ENCODE measurements at places on chromosomes 2 and 18.

DNA sequence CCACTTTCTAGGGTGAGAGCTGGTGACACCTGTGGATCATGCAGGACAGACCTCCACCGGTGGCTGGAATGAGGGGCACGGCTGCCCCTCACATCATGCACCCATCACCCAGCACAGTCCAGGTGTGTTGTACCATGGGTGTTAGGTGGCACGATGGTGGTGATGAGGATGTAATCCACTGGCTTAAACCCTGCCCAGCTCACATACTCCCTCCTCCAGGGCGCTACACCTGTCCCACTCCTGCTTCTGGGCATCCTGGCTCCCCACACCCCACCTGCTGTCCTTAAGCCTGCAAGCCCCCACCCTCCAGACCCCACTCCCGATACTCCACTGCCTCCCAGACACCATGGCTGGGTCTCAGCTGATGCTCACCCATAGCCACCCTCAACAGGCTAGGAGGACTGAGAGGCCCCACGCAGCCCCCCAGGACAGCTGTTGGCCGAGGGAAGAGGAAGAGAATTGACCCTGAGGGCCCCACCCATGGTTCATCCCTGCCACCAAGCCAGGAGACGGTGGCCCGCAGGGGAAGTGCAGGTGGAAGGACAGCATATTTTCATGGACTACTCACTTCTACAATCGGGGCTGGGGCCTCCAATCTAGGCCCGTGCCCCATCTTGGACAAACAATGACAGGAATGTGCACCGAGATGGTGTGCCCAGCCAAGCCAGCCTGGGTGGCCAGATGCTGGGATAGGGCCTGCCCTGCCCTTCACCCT lies 34.3 kb downstream of the MAL start:
- no peak for DNase-seq

GRCh38 chr18:77144046-77144445 lies 11.5 kb upstream of the MBP start:
- DNase-seq = no peak

GRCh38 chr2:49271060-49271606 lies 116.8 kb upstream of the FSHR start:
- no peak for DNase-seq

- no peak for DNase-seq
Measured at GRCh38 chr2:189267925-189268579, 88.5 kb upstream of the COL5A2 start.

GRCh38 chr18:38009320-38009719 lies 443.7 kb upstream of the CELF4 start:
- DNase-seq = no peak

DNA sequence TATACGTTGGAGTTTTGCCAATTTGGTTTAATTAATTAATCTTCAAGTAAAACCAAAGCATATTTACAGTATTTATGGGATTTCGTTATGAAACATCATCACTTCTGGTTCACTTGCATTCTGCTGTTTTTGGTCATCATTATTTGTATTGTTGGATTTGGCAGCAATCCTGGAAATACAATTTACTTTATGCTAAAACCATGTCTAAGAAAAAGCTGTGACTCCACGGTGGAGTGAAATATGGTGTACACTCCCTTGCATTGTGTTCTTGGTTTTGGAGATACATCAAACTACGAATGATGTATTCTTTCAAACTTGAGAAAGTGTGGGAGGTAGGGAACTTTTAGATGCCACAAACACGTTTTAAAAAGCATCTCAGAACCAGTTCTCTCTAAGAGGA lies 106.4 kb downstream of the CTAGE1 start:
- no peak for DNase-seq

DNA sequence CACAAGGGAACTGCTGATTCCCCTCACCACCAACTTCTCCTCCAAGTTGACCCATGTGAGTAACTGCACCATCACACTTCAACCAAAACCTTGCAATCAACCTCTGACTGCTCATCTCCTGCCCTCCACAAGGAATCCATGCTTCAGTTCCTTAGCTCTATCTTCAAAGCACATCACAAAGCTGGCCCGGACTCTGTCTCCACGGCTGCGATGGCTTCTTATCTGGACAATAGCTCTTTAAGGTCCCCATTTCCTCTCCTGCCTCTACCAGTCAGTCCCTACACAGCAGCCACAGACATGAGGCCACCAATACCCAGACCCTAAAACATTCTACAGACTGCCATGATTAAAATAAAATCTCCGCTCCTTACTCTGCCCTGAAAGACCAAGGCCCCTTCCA lies 25.7 kb downstream of the MBOAT2 start:
- no peak for DNase-seq

- DNase-seq = no peak
Measured at GRCh38 chr2:66434679-66435548, at the start of gene MEIS1. MEIS1 (plus strand) TSS chr2:66435125; CDS start chr2:66435857, 732 bp downstream.

DNA sequence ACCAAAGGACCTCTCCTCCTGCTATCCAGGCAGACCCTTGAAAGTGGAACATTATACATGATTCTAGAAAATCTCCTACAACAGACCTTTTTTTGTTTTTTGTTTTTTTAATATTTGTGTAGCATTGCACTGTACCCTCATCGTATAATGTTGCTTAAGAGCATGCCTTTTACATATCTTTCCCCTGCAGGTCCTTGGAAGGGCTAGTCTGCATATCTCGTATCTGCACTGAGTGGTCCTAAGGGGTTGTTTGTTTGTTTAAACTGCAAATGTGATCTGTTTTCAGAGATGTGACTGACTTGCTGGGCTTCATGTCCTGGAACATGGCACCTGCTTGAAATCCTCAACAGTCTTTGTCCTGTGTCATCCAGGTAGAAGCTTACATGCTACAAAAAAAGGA lies 204.1 kb downstream of the FAM210A start:
- DNase-seq = no peak

GRCh38 chr2:84847326-84848050 lies 33.4 kb downstream of the TRABD2A start:
- no peak for DNase-seq

GRCh38 chr18:36274083-36274715 lies 23.3 kb upstream of the FHOD3 start:
- no peak for DNase-seq

DNA sequence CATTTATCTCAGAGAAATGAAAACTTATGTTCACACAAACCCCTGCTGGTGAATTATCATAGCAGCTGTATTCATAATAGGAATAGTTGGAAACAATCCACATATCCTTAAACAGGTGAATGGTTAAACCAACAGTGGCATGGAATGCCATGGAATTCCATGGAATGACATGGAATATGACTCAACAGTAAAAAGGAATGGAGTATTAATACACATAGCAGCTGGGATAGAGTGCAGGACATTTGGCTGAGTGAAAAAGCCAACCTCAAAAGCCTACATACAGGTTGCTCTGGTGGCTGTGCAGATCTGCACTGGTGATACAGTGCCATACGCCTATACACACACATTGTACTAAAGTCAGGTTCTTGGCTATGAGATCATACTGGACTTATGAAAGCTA lies 69.5 kb downstream of the FAM168B start:
- no peak for DNase-seq

- no peak for DNase-seq
Measured at GRCh38 chr2:128970332-128971116, 651.9 kb upstream of the HS6ST1 start.

GRCh38 chr18:63879709-63880108 lies 7.8 kb upstream of the SERPINB2 start:
- no peak for DNase-seq

DNA sequence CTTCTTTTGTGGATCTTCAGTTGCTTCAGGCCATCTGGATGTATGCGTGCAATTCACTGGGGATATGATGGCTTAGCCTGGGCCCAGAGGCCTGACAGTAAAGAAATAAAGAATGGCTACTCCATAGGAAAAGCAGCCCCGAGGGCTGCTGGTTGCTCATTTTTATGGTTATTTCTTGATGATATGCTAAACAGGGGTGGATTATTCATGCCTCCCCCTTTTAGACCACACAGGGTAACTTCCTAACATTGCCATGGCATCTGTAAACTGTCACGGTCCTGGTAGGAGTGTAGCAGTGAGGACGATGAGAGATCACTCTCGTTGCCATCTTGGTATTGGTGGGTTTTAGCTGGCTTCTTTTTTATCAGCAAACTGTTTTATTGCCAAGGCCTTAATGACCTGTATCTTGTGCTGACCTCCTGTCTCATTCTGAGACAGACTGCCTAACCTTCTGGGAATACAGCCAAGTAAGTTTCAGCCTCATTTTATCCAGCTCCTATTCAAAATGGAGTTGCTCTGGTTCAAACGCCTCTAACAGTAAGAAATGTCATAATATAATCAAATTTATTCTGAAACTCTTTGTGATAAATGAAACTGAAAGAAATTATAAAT lies 60.5 kb downstream of the DSEL start:
- no peak for DNase-seq

DNA sequence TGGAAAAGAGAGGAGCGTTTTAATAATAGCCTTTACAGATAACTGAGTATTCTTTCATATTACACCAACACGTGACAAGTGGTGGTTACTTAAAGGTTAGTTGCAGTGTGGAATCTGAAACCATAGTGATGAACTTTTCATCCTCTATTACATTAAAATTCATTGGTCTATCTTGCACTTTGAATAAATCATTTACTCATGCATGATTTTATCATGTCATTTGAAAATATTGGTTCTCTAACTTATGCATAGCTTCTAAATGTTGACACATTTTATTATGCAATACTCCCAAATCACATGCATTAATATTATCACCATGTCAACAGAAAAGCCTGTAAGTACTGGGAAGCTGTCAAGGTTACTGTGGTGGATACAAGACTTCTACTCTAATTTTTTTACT lies 1432.2 kb downstream of the LRP1B start:
- DNase-seq = no peak

DNA sequence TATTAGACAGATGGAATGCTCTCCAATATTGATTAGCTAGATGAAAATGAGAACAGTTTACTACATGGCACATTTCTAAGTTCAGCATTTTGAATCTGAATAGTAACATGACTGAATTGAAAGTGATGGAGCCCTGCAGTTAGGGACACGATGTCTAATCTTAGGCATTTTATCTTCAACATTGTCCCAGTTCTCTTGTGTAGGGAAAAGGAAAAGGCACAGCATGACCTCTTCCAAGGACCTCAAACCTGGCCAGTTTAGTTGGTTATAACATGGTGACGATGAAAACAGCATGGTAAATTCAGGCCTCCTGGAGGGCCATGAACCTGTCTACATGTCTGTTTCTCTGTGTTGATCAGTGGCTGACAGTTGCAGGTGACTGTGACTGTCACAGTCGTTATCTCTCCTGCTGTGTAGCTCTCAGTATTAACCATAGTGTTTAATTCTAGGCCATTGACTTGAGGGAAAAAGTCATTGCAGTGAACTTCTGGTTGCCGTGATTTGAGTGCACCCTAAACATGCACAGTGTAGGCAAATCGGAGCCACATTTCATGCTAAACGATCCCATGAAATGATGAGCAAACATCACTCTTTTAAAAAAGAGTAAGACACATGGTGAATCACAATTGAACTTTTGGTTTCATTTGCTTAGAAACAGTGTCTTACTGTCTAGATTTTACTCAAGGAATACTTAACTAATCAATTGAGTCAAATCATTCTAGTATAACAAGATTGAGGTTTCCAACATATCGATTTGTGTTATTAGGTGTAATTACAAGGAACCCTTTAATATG lies 129.7 kb downstream of the PHLPP1 start:
- DNase-seq = no peak

DNA sequence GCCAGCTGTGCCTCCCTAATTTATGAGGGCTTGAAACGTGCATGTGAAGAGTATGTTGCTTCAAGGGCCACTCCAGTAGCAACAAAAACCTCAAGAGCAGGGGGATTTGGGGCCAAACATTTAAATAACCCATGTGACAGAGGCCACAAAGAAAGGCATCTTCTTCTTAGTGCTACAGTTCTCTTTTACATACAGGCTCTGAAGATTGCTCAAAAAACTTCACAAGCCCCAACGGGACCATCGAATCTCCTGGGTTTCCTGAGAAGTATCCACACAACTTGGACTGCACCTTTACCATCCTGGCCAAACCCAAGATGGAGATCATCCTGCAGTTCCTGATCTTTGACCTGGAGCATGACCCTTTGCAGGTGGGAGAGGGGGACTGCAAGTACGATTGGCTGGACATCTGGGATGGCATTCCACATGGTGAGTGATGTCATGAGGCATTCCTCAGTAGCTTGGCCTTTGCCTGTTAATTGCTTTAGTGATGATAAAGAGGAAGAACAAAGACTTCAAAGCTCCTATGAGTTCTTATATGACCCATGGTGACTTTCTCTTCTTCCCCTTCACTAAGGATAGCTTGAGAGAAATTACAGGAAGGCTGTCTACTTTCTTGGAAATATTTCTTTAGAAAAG lies 40.1 kb downstream of the NRP2 start:
- no peak for DNase-seq

GRCh38 chr2:9497017-9497416 lies 22.7 kb downstream of the IAH1 start:
- DNase-seq = no peak

- no peak for DNase-seq
Measured at GRCh38 chr18:48771641-48772375, 179.0 kb downstream of the SMAD7 start.

DNA sequence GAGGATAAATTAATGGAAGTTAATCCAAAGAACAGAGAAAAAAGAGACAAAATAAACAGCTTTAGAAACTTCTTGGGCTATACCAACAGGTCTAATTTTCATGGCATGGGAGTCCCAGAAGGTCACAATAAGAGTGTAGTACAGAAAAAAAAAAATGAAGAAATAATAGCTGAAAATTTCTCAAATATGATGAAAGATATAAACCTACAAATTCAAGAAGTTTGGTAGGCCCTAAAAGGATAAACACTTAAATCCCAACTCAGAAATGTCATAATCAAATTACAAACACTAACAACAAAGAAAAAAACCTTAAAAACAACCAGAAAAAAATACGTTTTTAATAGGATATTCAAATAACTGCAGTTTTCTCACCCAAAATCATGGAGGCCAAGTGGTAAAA lies 229.3 kb upstream of the ZEB2 start:
- DNase-seq = no peak

DNA sequence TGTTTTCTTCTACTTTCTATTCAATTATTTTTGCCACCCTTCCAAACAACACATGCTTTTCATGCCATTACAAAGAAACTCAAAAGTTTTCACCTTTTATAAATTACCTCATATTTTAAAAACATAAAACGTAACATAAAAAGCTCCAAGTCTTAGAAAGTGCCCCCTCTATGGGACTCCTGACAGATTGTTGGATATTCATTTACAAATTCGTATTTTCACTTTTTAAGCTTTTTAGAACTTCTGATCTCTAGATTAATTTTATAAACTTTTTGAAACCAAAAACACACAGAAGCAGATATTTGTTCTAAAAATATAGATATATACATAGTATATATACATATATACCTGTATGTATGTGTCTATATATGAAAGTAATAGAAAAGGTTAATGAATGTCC lies 1.5 kb downstream of the COL5A2 start:
- DNase-seq = no peak

DNA sequence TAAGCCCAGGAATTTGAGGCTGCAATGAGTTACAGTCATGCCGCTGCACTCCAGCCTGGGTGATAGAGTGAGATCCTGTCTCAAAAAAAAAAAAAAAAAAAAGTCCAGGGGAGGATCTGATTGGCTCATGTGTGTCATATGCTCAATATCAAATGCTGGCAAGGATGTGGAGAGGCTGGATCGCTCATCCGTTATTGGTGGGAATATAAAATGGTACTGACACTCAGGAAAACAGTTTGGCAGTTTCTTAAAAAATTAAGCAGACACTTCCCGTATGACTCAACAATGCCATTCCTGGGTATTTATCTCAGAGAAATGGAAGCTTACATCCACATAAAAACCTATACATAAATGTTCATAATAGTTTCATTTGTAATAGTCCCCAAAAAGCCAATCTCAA lies 68.9 kb downstream of the MEX3C start:
- DNase-seq = no peak

GRCh38 chr2:237391140-237391539 lies 22.8 kb downstream of the COL6A3 start:
- no peak for DNase-seq

Measured in HCT116 (cell line).